ENCODE measurements at places on chromosomes 11 and 22.
A peak's percentile ranks its signal among the peaks of the same experiment; 100 is the strongest.

GRCh38 chr22:35450824-35451569, 51.1 kb downstream of the MCM5 start:
- no peak for DNase-seq

- no peak for DNase-seq
Measured at GRCh38 chr11:119423509-119424254, 710 bp upstream of the THY1 start.

DNA sequence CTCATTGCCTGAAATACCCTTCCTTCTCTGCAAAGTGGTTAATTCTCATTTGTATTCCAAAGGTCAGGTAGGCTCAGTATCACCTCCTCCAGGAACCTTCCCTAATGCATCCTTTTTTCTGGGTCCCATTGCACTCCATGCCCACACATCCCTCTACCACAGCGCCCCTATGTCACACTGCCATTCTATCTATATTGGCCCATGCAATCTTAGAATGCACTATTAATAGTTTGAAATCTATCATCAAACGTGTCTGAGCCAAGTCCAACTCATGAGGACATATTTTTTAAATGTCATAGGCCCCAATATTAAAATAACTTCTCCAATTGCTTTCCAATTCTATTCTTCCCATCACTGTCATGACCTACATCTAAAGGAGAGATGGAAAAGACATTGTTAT, 495.1 kb downstream of the SOX6 start:
- no peak for DNase-seq

- no peak for DNase-seq
Measured at GRCh38 chr11:122099374-122100036, 16.5 kb downstream of the BLID start.

DNA sequence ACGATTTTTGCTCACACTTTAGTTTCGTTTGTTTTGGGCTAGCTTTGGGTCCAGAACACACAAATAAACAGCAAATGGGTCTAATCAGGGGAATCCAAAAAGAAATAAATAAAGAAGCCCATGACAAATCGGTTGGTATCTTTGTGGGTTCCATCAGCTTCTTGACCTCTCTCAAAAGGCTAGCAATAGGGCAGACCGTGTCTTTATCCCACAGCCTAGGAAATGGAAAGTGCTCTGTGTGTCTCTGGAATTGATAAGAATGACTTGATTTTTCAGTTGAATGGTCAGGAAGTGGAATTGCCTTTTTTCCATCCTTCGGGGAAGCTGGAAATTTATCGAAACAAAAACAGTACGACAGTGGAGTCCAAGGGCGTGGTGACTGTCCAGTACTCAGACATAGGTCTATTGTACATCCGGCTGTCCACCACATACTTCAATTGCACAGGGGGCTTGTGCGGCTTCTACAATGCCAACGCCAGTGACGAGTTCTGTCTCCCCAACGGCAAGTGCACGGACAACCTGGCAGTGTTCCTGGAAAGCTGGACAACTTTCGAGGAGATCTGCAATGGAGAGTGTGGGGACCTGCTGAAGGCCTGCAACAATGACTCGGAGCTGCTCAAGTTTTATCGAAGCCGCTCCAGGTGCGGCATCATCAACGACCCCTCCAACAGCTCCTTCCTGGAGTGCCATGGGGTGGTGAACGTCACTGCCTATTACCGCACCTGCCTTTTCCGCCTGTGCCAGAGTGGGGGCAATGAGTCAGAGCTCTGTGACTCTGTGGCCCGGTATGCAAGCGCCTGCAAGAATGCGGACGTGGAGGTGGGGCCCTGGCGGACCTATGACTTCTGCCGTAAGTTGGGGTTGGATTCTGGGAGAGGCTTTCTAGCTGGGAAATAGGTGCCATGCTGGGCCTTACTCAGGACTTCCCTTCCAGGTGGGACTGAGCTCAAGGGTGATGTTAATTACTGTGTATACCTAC, 28.6 kb downstream of the TECTA start:
- no peak for DNase-seq

DNA sequence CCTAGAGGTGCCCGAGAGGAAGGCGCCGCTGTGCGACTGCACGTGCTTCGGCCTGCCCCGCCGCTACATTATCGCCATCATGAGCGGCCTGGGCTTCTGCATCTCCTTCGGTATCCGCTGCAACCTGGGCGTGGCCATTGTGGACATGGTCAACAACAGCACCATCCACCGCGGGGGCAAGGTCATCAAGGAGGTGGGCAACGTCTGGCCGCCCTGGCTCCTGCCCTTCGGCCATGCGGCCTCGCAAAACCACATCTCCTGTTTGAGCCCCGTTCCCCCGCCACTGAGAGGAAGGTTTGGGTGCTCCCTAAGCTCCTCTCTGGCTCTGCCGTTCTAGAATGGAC, 3.4 kb downstream of the SLC17A6 start:
- no peak for DNase-seq

GRCh38 chr22:34973926-34974325, 92.0 kb upstream of the ISX start:
- DNase-seq, result no peak

GRCh38 chr11:128157423-128158298, 429.7 kb downstream of the ETS1 start:
- DNase-seq, result peak; percentile 43

- DNase-seq, result no peak
Measured at GRCh38 chr11:1368216-1368615, 21.5 kb upstream of the BRSK2 start.

DNA sequence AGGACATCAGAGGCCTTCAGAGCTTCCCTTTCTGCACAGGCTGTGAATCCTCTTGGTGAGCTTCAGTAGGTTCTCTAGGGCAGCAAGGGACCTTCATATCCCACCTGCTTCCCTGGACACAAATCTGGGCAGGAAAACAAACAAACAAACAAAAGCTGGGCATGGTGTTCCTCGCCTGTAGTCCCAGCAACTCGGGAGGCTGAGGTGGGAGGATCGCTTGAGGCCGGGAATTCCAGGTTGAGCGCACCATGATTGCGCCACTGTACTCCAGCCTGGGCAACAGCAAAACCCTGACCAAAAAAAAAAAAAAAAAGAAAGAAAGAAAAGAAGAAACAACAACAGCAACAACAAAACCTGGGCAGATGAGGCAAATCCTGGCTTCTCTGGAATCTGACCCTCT, 92.9 kb downstream of the CEP164 start:
- no peak for DNase-seq

DNA sequence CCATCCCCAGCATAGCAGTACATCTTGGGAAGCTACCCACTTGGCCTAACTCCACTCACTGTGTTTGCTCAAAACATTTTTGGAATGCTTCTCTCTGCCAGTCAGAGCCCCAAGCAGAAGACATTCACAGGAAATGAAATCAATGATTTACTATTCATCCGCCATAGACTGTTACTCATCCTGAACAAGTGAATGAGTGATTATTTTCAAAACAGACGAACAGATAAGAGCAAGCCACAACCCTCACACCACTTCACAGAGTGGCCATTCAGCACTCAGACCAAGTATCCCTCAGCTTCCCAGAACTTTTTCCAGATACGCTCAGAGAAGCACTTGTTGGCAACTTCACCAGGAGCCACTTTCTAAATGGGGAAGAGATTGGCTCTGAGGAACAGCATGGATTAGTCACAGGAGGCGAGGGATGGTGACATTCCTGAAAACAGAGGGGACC, 13.0 kb upstream of the UBASH3B start:
- DNase-seq, result no peak

GRCh38 chr11:117705866-117706265, 91.2 kb downstream of the DSCAML1 start:
- peak; percentile 7 for DNase-seq

Data from SHP77 (cell line).